NCI-H2171 treated with DMSO at 0.1 percent for 48 hours (cell line): ENCODE measurements at places on chromosomes 4 and X.

DNA sequence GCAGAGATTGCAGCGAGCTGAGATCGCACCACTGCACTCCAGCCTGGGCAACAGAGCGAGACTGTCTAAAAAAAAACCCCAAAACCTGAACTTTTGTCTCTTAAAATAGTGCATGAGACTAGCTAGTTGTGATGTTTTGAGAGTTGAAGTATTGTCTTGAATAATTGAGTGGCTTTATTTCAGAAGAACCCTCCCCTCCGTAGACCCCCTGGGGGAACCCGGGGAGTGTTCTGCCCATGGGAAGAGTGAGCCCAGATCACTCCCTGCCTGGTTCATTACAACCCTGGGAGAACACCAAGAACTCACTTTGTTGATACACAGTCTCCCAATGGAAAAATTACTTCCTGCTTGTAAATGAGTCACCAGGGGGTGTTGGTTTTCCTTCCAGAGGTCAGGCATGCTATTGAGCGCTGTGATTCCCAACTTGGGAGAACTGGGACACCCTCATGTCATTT is 65.3 kb upstream of the SHISA3 start:
- DNase-seq = no peak

DNA sequence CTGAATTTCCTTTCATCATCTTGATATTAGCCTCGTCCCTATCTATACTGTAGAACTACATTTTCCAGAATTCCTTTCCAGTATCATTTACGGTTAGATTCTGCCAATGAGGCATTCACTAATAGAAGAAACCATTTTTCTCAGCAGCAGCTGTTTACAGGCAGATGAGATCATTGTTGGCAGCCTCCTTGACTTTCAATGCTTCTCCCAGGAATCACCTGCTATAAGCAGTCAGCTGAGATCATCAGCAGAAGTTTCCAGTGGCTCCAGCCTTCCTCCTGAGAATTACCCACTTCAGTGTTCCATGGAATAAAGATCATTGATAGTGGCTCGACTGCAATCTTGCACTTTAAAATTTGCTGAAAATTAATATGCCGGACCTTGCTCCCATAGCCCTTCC is 157.3 kb upstream of the TET2 start:
- peak; percentile 70 for DNase-seq

DNA sequence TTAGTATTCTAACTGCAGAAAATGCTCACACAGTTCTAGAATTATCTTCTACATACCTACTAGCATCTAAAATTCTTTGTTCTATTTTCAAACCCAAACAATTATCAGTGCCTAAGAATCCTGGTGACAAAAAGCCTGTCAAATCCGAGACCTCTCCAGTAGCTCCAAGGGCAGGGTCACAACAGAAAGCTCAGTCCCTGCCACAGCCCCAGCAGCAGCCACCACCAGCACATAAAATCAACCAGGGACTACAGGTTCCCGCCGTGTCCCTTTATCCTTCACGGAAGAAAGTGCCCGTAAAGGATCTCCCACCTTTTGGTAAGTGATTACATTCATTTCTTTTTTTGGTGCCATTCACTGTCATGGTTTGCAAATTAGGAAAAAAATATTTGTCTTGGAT is 243.8 kb downstream of the RAPGEF2 start:
- no peak for DNase-seq

- DNase-seq = peak; percentile 31
Measured at GRCh38 chr4:143559757-143560147, 46.2 kb downstream of the SMARCA5 start.

DNA sequence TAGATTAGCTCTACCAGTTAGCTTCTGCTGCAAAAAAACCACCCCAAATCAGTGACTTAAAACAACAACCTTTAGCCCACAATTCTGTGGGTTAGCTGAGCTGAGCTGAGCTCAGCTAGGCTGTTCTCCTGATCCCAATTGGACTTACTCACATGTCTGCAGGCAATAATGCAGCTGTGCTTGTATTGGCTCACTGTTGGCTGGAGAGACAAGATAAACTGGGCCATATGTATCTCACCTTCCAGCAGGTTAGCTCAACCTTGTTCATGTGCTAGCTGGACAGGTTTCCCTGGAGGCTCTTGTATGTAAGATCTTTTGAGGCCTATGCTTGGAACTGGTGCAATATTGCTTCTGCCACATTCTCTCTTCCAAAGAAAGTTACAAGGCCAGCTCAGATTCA is 261.5 kb upstream of the ADGRL3 start:
- no peak for DNase-seq

DNA sequence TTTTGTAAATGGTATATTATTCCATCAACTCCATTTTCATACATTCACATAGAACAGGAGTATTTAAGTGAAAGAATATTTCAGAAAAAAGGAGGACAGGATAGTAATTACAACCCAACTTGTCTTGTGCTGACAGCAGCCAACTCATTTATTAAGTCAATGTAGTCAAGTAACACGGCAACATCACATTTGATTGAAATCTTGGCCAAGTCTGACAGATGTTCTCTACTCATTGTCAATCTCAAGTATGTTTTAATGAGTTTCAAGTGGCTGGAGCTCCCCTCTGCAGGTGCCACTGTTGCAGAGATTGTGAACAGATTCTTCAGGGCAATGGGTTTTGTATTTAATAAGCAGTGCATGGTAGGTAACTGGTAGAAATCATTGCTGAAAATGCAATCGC is 332.5 kb downstream of the C4orf33 start:
- peak; percentile 91 for DNase-seq

DNA sequence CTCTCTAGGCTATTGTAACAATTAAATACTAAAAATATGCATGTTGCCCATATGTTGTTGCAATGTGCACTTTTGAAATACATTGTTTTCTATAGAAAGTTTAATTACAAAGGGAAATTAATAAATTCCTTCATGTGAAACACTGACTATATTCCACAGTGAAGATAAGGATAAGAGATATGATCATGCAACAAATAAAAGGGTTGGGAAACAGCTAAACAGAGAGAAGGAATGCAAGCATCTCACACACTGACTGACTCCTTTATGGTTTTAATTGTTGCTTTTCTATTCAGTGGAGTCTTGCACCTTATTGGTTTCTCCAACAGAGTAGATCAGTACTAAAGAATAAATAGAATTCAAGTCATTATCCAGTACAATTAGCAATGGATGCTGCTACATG is 37.8 kb downstream of the ELOVL6 start:
- no peak for DNase-seq

DNA sequence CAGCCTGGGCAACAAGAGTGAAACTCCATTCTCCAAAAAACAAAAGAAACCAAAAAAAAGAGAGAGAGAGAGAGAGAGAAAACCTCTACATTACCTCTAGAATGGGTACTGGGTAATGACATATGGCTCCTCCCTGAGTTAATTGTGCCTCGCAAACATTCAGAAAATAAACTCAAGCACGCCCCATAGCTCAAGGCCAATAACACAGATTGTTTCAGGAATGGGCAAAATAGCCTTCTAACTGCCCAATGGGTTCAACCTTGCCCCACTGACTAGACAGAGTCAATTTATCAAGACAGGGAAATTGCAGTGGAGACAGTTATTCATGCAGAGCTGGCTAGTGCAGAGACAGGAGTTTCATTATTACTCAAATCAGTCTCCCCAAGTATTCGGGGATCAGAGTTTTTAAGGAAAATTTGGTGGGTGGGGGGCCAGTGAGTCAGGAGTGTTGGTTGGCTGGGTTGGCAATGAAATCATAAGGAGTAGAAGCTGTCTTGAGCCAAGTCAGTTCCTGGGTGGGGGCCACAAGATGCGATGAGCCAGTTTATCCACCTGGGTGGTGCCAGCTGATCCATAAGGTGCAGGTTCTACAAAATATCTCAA is 25.1 kb downstream of the NIPAL1 start:
- no peak for DNase-seq

DNA sequence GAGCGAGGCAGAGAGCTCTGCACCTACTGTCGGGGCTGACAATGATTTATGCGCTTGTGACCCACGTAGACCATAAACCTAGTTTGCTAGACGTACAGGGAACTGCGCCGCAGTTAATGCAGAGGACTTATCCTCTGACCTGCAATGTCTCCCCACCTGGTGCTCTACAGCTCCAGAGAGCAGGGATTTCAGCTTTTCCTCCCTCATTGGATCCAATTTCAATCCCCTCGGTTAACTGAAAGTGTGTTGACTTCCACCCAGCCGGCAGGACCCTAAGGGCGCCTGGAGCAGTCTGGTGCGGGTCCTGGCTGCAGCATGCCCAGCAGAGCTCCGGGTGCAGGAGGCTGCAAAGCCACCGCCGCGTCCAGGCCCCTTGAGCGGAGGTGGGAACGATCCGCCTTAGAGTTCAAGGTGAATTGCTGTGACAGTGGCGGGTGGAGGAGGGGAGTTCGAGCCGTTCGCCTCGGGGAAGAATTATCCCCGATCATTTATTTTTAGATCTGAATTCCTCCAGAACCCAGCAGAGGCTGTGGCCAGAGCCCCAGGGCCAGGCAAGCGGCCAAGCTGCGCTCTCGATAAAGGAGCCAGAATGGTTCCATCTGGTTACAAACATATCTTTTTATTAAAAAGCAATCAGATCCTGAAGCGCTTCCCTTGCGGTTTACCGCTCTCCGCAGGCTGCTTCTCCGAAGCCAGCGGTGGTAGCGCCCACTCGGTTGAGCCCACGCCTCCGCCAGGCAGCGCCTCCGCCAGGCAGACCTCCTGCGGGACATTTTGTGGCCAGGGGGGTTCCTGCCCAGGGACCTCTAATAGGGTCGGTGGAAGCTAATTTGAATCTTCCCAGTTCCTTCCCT is 66.0 kb downstream of the FBXO8 start:
- DNase-seq = no peak

GRCh38 chrX:39750848-39751247 is 346.9 kb downstream of the BCOR start:
- DNase-seq = no peak

DNA sequence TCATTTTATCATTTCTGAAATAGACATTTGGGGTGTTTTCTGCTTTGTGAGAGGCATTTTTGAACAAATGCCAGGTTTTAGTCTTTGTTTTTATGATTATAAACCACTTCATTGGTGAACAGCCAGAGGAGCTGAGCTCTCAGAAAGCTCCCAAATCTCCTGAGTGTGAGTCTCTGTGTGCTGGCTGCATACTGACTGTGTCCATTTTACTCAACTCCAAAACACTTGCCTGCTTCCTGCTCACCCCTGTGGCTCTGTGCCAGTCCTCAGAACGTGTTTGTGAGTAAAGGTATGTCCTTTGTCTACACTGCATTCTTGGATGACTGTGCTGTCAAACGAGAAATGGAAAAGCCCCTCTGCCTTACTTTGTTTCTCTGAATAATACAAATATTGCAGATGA is 5.4 kb upstream of the LRAT start:
- DNase-seq = no peak

DNA sequence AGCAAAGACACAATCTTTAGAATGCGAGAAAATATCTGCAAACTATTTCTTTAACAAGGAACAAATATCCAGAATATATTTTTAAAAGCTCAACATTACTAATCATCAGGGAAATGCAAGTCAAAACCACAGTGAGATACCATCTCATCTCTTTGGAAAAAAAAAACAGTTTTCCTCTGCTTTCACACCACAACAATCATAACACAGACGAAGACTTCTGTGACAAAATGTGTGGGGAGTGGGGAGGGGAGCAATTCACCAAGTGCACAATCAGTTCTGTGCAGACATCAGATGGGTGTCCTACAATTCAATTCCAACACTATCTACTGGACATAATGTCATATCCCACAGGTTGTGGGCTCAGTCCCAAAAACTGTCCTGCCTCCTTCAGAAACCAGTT is 293.2 kb upstream of the SLC7A11 start:
- no peak for DNase-seq

DNA sequence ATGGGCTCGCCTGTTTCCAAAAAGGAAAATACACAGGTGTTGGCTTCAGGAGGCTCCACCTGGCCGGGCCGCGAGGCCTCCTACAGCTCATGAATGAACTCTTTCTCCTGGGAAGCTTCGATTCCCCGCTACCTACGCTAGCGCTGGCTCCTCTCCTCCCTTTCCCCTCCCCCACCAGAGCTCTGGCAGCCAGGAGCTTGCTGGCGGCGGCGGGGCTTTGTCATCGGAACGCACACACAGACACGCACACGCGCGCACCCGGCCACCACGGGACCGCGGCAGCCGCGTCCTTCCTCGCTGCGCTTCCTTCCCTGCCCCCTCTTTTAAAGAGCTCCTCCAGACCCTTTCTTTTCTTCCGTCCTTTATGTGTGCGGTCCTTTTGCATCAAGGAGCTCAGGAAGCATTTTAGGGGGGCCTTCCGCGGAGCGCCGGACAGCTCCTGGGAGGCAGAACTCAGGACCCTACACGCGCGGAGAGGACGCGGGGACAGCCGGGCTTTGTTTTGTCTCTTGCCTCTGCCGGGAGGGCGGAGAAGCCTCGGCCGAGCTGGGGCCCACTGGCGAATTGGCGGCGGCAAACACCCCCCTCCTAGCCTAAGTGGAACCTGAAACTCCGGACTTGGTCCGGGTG is 70.2 kb upstream of the BCOR start:
- DNase-seq = no peak

GRCh38 chr4:15695729-15696128 is 7.1 kb upstream of the BST1 start:
- DNase-seq = no peak

DNA sequence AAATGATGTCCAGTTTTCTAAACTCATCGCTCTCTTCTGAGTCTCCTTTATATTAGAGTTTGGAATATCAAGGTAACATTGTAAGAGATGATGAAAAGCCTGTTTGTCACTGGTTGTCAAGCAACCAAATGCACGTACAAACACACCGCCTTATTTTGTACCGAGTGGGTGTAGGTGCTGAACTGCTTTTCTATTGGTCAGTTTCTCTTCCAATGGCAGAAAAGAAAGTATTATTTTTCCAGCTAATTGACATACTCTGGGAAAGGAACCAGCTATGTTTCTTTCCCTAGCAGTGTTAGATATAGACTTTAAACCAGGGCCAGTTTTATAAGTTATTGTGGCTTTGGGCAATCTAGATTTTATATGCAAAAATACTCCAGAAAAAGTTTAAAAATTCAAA is 6.6 kb upstream of the PPM1K start:
- no peak for DNase-seq

- DNase-seq = no peak
Measured at GRCh38 chr4:27293831-27294230, 433.2 kb downstream of the STIM2 start.

GRCh38 chr4:142339053-142339452 is 507.0 kb downstream of the INPP4B start:
- DNase-seq = no peak

- DNase-seq = no peak
Measured at GRCh38 chr4:10123227-10124101, 6.9 kb upstream of the WDR1 start.
